ENCODE measurements at places on chromosomes 2 and 18.

DNA sequence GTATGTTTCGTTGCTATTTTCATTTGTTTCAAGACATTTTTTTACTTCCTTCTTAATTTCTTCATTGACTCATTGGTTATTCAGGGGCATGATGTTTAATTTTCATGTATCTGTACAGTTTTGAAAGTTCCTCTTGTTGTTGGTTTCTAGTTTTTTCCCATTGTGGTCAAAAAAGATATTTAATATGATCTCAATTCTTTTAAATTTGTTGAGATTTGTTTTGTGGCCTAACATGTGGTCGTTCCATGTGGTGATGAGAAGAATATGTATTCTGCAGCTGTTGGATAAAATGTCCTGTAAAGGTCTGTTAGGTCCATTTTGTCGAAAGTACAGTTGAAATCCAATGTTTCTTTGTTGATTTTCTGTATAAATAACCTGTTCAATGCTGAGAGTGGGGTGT lies 110.3 kb upstream of the MAP4K4 start:
- no peak for DNase-seq

GRCh38 chr2:33086400-33087015 lies 139.8 kb downstream of the LTBP1 start:
- no peak for DNase-seq

- no peak for DNase-seq
Observed at GRCh38 chr2:191933307-191934105, 86.6 kb upstream of the CAVIN2 start.

- DNase-seq, result no peak
Observed at GRCh38 chr2:177783091-177783490, 289.5 kb downstream of the PDE11A start.

DNA sequence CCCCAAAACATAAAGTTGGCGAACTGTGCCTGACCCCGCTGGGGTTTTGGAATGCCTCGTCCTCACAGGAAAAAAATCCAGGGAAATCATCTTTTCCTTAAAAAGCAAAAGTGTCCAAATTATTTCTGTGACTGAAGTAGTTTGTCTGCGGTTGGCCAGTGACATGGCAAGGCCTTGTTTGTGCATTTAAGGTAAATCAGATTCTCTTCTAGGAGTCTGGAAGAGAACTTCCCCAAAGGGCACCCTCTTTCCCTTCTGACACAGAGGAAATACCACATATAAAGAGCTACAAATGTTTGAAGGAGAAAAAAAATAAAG lies 737 bp upstream of the CYB5A start:
- DNase-seq, result no peak

DNA sequence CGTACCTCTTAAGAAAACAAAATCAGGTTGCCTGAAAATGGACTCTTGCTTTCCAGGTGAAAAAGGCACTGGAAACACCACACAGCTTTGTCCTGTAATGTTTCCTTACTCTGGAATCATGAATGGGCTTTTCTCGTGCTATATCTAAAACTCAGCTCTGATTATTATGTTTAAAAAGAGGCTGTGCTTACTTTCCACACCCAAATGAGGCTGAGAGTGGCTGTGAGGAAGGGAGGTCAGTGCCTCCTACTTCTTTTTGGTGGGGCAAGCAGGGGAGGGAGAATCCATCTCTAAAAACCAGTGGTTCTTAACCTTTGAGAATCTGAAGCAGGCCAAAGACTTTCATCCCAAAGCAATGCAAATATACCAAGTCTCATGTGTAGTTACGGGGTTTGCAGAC lies 148.6 kb downstream of the FAM210A start:
- no peak for DNase-seq

DNA sequence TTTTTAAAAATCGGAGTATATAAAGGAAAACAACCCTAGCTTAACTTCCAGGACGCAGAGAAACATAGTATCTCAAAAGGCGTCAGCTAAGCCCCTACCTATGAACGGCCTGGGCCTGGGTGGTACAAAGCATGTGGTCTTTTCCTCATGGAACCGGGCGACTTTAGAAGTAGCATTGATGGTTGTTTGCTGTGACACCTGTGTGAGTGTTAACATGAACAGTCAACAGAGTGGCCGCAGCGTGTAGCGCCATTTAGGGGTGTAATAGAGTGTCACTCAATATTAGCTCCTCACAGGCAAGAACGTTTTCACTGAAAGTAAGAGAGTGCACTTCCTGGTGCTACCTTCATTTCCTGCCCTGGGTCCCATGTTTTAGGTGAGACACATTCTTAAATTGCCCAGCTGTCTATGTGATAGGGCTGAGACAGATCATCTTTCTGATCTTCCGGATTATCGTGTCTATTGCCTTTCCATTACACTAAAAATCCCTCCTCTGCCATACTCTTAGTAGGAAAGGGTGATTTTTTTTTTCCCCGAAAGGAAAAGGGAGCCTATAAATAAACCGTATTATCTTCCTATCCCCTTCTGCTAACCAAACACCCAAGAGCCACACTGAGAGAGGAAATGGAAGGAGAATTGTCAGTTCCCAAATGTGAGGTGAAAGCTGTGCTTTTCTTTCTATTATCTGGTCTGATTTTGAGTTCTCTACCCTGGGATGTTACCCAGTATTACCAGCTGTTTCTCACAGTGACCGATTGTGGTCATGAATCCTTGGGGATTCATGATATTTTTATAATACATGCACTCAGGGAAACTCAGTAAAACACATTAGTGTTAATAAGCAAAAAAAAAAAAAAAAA lies 1.3 kb downstream of the GORASP2 start:
- DNase-seq, result peak; percentile 83

DNA sequence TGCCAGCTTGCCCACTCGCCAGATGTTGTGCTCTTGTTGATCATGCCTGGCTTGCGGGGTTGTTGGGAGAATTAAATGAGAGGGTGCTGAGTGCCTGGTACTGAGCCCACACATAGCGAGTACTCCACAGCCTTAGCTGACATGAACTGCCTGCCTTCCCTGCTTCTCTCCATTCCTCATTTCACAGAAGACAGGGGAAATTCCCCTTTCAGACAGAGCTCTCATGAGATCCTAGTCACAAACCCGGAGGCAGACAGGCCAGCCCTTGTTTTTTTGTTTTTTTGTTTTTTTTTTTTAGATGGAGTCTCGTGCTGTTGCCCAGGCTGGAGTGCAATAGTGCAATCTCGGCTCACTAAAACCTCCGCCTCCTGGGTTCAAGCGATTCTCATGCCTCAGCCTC lies 17.1 kb upstream of the DNMT3A start:
- DNase-seq, result no peak

DNA sequence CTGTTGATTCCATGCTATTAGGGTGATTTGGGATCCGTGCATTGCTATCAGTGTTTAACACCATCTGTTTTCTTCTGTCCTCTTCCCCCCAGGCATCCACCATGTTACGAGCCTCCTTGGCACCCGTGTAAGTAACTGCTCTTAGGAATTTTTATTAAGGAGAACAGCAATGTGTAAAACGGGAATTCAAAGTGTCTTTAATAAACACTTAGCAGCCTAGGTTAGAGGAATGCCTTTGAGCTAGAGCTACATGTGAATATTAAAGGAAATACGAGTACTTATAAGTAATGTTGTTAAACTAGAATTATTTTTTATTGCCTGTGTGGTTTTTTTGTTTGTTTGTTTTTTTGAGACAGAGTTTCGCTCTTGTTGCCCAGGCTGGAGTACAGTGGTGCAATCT lies 58.1 kb downstream of the ARMC9 start:
- DNase-seq, result no peak

All from spleen (tissue), 13 donors.